ENCODE measurements at places on chromosomes 13 and 19.

GRCh38 chr19:38013913-38014580, 107.0 kb downstream of the SIPA1L3 start:
- DNase-seq: no peak

DNA sequence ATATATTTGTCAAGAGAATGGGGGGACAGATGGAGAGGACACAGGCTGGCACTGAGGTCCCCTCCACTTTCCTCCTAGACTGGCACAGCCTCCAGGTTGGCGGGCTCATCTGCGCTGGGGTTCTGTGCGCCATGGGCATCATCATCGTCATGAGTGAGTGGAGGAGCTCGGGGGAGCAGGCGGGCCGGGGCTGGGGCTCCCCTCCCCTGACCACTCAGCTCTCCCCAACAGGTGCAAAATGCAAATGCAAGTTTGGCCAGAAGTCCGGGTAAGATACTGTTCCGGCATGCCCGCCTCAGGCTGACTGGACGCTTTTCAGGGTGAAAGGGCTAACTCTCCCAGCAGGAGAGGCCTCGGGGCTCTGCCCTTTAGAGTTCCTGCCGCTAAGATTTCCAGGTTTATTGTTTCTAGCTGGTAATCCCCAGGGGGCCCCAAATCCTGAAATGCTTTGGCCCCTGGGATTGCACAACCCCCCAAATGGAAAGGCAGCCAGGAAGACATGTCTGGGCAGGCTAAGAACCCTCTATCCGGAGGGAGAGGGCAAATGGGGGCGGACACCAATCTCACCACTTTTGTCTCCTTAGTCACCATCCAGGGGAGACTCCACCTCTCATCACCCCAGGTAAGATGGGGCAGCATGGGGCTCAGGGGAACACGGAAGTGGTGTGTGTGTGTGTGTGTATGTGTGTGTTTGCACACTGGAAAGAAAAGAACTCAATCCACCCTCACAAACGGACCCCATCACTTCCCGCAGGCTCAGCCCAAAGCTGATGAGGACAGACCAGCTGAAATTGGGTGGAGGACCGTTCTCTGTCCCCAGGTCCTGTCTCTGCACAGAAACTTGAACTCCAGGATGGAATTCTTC, 7.3 kb downstream of the FXYD3 start:
- no peak for DNase-seq

- peak; percentile 48 for DNase-seq
These were observed 9.0 kb downstream of the ZNF808 start for GRCh38 chr19:52536448-52536800.

- DNase-seq: no peak
These were observed 2.2 kb downstream of the ANGPTL4 start for GRCh38 chr19:8366121-8366581.

DNA sequence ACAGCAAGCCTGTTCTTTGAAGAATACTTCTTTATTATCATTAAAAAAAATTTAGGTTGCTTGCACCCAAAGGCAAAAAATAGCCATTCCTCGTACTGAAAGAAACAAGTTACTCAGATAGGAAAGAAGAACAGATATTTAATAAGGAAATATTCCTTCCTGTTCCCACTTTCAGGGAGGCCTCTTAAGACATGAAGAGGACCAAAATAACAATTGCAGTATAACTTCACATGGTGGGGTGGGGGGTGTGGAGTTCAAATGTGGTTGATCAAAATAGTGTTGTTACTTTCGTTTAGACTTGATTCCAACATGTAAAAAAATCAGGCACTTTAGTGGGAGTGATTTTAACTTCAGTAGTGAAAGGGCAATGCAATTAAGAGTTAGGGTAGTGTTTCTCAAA, 3.6 kb downstream of the RGCC start:
- DNase-seq: peak; percentile 22

GRCh38 chr13:96041326-96042110, 11.7 kb downstream of the UGGT2 start:
- DNase-seq: no peak

DNA sequence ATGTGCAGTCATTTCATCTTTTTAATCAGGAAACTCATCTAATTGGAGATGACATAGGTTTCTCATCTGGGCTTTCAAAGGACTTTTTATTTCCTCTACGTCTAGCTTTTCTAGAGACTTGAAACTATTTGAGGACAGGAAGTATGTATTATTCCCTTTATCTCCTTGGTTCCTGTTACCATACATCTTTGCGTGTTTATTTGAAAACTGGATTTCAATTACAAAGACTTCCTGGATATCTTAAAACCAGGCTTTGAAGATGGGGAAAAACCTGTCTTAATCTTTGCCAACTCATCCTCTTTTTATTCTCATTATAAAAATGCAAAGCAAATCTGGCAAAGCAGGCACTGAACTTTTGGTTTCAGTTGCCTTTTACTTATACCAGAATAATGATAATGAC, 130.5 kb downstream of the LMO7 start:
- peak; percentile 32 for DNase-seq

DNA sequence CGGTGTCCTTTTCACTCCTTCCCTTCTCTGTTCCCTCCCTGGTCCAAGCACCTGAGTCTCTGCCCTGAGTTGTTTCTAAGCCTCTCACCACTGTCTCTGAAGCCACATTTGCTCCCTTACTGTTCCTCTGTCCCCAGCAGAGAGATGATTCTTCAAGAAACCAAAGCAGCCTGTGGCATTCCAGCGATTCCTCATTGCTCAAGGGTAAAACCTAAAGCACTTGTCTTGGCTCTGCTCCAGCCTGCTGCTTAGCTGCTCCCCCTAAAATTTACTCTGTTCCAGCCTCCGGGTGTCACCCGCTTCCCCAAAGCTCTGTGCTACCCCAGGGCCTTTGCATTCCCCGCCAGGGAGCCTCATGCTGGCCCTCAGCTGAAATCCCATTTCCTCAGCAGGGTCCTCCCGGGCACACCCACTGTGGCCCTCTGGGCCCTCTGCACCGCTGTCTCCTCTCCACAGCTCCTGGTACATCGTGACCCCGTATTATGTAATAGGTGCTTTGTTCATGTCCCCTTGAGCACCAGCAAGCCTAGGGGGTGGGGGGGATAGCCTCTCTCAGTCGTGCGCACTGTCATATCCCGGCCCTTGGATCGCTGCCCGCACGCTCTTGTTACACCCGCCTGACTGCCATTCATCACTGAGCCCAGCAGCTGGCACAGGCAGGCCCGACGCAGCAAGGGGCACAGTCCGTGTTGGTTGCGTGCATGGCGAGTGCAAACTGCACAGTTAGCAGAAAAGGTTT, 15.8 kb downstream of the TECR start:
- DNase-seq: no peak

DNA sequence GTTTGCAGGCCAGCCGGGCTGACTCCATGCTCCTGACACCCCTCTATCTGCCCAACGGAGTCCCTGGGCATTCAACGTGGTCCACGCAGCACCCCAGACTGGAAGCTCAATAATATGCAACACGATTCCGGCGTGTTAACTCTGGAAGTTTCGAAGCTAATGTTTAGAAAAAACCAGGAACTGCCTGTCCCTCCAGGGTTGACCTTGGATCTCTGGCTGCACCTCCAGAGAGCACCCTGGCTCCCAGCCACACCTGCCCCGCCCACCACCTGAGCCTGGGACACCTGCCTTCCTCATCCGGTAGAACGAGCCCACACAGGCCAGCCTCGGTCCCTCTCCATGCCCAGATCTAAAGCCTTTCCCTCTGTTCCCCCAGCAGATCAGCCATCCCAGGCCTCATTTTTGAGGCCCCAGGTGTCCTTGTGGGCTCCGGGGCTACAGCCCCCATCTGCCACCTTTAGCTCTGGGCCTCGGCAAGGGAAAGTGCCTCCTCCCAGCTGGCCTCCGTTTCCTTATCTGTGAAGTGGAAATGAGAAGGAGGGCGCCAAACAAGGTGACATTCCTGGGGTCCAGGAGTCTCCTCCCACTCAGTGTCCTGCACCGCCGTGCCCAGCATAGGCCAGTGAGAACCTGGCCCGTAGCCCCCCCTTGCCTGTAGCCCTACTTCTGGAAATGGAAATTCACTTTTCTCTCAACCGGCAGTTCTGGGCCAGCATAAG, 38.7 kb downstream of the KLF2 start:
- no peak for DNase-seq

GRCh38 chr13:36418022-36418805, 14.1 kb upstream of the CCNA1 start:
- DNase-seq: peak; percentile 3

DNA sequence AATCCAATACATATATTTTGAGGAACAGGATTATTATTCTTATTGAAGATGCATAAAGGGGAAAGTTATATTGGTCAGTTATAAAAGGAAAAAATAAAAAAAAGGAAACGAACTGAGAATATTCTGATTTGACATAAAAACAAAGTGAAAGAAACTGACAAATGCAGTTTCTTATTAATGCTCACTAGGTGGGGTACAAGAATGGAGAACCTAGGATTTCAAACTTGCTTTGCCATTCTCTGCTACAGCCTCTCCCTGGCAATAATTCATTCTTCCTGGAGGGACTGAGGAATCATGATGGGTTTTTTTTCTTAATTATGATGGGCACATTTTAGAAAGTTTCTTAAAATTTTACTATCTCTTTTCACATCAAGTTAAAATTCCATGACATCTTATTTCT, 154.9 kb downstream of the PCDH9 start:
- no peak for DNase-seq

- no peak for DNase-seq
These were observed 566 bp downstream of the HMG20B start for GRCh38 chr19:3573162-3573857.

GRCh38 chr13:19927117-19927748, 31.3 kb upstream of the ZMYM2 start:
- DNase-seq: peak; percentile 57

- DNase-seq: no peak
These were observed 419.2 kb downstream of the FGF9 start for GRCh38 chr13:22090106-22090505.

- DNase-seq: peak; percentile 69
These were observed 64.0 kb downstream of the SERP2 start for GRCh38 chr13:44437356-44438233.

- no peak for DNase-seq
These were observed at the start of gene WASF3 for GRCh38 chr13:26557393-26558073. TSS of gene WASF3 (plus strand) at chr13:26557683. CDS start at chr13:26642271, 84,588 bp downstream.

GRCh38 chr13:48038761-48039160, 1.2 kb downstream of the NUDT15 start:
- peak; percentile 5 for DNase-seq

GRCh38 chr19:45569619-45570421, 14.8 kb downstream of the OPA3 start:
- DNase-seq: peak; percentile 53

- DNase-seq: no peak
These were observed 31.2 kb upstream of the RCBTB2 start for GRCh38 chr13:48564056-48564455.

DNA sequence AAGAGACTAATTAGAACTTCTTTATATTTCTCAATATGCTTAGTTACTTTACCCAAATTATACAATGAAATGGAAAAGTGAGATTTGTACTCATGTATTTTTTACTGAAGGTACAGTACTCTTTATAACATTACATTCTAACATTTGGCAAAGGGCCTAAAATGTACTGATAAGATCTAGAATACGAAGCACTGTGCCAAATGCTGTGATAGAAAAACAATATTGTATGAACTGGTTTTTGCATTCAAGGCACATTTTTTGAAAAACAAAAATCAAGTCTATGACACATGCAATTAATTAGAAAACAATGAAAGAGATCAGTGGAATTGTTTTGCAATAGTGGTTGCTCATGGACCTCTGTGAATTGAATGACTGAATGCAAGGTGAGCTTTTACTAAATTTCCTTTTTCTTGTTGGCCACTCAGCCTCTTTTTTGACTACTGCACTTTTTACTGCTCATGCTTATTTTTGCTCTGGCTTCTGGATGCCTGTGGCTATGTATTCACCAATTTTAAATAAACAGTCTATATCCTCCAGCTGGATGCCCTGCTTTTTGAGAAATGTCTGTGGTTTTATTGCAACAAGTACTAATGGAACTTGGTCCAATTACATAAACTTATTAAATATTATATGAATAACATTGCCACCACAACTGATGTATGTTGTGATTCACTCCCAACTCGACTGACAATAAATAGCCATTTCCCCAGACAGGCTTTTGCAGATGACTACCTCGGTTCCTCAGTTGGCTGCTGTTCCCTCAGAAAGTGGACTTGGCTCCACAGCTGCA, 41.4 kb upstream of the OBI1 start:
- no peak for DNase-seq

- DNase-seq: no peak
These were observed 181.9 kb downstream of the PCDH9 start for GRCh38 chr13:67048084-67048820.

DNA sequence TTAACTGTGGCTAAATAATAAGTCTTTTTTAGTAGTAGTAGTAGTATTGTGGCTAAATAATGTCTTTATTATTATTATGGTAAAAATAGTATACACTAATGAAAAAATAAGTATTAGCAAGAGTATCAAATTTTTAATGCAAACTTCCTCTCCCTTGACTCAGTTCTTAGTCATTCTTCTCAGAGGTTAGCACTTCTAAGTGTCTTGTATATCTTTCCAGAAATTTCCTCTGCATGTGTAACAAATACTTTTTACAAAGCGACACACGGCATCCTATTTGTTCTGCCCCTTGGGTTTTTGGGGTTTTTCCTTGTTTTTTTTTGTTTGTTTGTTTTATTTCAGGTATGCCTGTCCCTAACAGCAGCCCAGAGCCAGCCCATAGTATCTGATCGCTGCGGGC, 20.9 kb downstream of the SIN3B start:
- DNase-seq: no peak

- peak; percentile 33 for DNase-seq
These were observed 23.8 kb downstream of the GJA3 start for GRCh38 chr13:20136781-20137703.

DNA sequence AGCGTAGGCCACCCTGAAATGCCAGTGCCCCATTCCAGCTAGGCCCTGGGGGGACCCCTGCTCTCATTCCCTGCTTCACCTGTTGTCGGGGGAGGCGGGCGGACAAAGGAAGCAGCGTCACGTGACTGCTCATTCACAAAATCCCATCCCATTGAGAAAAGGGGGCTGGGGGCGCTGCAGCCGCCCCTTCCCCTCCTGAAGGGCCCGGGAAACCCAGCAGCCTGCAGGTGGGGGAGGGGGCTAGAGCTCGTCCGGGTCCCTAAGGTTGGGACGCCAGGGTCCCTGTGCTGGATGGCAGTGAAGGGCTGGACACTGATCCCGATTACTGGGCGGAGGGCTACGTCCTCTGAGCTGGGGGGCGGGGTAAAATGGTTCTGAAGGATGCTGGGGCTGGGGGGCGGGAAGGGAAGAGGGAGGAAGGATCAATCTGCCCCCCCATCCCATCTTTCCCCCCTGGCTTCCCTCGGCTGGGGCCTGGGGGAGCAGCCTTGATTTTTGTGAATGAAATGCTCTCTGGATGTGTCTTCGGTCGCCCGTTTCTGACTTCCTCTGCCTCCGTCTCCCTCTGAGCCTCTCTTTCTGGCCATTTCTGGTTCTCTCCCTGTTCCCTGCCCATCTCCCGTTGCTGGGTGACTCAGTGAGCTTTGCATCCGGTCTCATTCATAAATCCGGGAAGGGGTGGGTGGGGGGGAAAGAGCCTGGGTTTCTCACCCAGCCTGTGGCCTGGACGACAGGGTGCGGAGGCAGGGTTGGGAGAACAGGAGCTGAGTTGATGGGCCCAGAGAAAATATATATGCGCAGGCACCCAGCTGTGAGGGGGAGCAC, 816 bp downstream of the SPRED3 start:
- no peak for DNase-seq

All from CD4-positive, alpha-beta T cell treated with Interleukin-21 for 1 hour (primary cell).